ENCODE measurements at places on chromosomes 13 and 19.

DNA sequence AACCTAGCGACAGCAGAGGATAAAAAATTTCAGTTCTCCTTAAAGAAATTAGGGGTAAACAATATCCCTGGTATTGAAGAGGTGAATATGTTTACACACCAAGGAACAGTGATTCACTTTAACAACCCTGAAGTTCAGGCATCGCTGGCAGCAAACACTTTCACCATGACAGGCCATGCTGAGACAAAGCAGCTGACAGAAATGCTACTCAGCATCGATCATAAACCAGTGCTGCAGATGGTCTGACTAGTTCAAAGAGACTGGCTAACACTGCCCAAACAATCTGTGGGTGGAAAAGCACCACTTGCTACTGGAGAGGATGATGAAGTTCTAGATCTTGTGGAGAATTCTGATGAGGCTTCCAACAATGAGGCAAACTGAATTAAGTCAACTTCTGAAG is 19.9 kb upstream of the ACOD1 start:
- no peak for DNase-seq

DNA sequence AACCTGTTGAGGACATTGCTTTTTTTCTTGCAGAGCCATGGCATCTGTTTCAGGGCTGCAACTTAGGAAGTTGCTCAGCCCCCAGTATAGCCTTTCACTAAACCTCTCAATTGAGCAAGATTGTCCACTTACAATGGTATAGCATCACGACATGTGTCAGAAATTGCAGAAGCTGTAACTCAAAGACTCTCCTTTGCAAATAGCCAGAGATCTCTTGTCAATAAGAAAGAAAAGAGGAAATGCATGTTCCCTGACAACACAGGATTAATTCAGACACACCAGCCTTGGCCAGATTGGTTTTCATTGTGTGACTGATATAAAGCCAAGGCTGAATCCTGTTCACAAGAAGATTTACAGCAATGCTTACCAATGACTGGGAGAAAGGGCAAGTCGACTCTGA is 38.7 kb upstream of the CYSLTR2 start:
- DNase-seq = no peak

DNA sequence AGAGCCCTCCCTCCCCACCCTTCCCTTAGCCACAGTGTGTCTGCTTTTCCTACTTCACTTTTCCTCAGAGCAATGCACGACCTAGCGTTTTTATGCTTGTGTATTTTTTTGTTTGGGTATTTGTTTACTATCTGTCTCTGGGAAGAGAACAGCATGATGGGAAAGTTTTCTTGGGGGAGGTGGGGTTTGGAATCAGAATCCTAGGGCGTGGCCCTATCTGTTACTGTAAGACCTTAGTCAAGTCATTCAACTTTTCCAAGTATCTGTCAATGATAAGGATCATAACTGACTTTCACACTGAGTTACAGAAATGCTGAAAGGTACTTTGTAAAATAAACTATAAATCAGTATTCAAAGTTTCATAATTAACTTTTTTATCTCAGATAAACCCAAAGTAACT is 146.3 kb upstream of the WASF3 start:
- DNase-seq = no peak

GRCh38 chr19:2962018-2962670 is 15.2 kb upstream of the TLE6 start:
- peak; percentile 56 for DNase-seq

DNA sequence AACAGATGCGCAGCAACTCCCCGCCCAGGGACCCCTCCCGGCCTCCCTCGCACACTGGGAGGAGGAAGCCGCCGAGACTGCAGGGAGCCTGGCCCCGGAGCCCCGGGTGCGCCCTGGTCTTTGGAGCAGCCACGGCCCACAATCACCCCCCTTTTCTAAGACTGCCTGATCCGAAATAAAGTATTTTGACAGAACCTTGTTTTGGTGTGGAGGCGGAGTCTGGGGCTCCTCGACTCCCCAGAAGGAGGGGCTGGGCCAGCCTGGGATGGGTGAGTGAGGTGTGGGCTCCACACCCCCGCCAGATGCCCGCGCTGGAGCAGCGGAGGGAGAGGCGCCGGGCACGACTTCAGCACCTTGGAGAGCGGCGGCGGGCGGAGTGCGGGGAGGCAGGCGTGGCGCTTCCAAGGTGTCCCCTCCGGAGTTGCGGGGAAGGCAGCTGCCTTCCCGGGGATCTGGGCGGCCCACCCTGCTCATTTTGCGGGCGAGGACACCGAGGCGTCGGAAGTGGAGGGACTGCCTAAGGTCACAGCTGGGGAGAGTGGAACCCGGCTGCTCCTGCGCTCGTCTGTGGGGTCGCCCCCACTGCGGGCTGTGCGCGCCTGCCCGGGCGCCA is 9.4 kb downstream of the SIRT6 start:
- peak; percentile 65 for DNase-seq

DNA sequence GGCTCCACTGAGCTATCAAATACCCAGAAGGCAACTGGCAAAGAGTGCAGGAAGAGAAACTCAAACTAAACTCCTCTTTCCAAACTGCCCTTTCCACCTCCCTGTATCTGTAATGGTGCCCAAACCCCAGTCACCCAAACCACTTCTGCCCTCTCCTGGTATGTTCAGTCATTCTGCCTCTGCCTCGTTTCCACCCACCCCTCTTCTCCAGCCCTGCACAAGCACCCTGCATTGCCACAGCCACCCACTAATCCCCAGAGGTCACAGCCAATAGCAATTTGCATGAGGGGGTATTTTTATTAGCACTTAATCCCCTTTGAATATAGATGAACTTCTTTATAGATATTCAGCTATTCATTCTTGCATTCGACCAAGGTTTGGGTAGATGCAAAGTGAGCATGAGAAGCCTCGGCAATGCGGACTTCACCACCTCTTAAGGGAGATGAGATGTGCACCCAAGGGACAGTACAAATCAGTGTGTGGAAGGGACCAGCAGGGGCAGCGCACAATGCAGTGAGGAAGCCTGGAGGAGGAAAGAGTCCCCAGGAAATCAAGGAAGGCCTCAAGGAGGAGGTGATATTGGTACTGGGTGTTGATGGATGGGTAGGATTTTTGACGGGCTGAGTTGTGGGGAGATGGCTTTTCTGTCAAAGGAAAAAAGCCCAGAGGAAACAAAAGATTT is 12.4 kb downstream of the TMEM272 start:
- DNase-seq = peak; percentile 63

DNA sequence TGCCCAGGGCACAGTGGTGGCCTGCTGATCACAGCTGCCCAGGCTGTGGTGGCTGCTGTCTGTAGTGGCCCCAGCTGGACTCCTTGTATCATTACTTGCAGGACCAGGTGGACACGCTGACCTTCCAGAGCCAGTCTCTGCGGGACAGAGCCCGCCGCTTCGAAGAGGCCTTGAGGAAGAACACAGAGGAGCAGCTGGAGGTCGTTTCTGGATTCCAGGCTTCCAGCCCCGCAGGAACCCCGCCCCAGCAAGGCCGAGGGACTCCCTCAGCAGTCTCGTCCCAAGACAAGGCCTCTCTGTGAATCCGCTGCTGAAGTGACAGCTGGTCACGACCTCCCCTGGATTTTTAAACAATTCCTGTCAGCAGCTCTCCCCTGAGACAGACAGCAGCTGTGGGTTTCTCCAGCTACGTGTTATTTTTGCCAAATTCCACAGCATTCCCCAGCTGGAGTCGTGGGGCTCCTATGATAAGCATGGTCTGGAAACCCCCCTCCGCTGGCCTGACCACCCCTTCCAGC is 98.3 kb downstream of the SLC7A1 start:
- no peak for DNase-seq

DNA sequence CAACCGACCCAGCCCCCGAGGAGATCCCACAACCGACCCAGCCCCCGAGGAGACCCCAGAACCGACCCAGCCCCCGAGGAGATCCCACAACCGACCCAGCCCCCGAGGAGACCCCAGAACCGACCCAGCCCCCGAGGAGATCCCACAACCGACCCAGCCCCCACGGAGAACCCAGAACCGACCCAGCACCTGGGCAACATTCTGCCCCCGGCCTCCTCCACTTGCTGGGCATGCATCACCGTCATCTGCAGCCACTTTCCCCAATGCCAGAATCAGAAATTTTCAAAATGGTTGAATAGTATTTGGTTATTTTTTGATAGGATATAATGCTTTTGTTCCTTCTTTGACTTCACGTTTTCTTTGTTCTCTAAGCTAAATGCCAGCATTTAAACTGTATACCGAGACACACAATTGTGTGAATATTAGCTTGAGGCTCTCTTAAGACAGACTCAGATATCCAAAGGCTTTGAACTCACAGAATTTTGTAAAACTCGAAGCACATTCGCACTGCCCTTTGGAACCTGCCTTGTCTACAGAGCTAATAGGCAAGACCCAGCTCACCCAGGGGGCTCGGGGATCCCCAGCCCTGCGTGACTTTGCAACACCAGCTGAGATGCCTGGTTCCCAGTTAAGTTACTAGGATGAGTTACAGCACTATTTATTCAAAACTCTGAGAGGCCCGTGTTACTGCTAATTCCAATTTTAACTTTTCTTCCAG is 15.5 kb upstream of the RASA3 start:
- DNase-seq = no peak

DNA sequence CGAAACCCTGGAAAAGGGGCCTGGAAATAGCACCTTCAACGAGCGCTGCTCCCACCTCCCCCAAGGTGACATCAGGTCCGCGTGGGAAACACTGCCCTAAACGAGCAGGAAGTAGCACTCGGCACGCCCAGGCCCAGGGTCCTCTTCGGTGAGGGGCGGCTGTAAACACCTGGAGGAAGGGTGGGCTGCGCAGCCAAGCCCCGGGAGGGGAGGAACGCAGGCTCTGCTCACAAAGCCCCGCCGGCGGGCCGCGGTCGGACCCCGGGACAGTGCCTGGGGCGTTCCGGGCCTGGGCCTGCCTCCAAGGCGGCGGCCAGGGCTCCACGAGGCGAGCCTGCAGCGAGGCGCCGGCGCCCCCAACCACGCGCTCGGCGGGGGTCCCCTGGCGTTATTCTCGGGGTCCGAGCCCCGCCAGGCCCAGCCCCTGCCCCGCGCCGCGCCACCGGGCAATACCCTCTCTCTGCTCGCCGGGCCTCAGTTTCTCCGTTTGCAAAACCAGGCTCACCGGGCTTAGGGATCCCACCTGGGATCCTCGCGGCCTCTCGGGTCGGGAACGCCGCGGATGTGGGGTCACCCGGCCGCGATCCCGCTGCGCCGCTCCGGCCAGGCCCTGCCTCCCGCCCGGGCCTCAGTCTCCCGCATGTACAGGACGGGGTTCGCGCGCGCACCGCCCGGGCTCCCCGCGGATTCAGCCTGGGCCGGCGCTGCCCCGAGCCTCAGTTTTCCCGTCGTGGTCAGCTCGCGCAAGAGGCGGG is 630 bp downstream of the RNF126 start:
- peak; percentile 78 for DNase-seq

DNA sequence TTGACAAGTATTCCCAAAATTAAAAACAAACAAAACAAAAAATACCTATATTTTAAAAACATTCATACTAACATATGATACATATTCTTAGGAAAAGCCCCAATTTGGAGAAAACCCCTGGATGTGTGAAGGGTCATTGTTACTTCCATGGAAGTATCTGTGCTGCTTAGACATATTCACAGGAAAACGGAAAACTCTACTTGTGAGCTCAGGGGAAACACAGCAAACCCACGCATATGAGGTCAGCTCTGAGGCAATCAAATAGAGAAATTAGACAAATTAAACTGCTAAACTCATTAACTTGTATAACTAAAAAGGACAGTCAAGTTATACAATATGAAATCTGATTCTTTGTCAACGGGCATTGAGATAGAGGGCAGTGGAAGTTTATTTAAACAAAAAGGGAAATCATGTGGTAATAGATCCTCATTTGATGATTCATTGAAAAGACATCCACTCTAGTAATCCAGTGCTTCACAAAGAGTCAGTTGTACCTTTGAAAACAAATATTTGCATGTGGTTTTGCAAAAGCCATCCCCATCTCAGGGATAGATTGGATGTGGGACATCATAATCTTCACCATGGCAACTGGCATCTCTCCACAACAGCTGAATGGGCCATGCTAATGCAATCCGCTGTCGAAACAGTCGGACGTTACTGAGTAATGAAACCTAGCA is 423.4 kb downstream of the ITGBL1 start:
- no peak for DNase-seq

DNA sequence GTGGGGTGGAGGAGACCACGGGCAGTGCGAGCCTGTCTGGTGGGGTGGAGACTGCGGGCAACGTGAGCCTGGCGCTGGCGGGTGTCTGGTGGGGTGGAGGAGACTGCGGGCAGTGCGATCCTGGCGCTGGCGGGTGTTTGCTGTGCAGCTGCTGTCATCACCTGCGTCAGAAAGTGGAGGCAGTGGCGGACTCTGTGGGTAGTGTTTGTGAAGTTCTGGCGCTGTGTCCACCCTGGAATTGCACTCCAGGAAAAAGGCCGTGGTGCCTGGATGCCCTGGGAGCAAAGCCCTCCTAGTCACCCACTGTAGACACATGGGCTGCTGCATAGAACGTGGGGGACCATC is 6.2 kb downstream of the TEX29 start:
- DNase-seq = no peak

DNA sequence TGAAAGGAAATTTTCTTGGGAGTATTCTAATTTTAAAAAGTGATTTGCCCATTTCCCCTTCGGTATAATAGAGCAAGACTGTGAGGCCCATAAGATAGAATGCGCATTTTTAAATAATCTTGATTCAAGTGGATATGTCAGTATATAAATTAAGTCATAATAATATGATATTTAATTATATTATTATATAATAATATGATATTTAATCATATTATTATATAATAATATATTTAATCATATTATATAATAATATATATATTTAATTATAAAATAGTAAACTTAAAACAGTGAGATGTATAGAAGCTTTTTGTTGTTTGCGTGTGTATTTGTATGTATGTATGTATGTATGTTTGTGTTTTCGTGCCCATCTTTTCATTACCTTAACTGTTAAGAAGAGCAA is 682.5 kb downstream of the PCDH9 start:
- DNase-seq = no peak

- no peak for DNase-seq
Measured at GRCh38 chr13:46778890-46779289, 18.1 kb downstream of the ESD start.

GRCh38 chr13:64332048-64332447 is 2898.1 kb downstream of the PCDH9 start:
- DNase-seq = no peak

GRCh38 chr13:50255639-50256038 is 240.4 kb downstream of the KCNRG start:
- DNase-seq = no peak

All from stimulated activated CD4-positive, alpha-beta T cell treated with anti-CD3 and anti-CD28 coated beads, Interleukin-4, amount 100 ng/mL, for 24 hours (primary cell).